ENCODE measurements at places on chromosomes 2 and 18.

- DNase-seq = no peak
Observed at GRCh38 chr2:74191596-74192380, 6.6 kb upstream of the MTHFD2 start.

DNA sequence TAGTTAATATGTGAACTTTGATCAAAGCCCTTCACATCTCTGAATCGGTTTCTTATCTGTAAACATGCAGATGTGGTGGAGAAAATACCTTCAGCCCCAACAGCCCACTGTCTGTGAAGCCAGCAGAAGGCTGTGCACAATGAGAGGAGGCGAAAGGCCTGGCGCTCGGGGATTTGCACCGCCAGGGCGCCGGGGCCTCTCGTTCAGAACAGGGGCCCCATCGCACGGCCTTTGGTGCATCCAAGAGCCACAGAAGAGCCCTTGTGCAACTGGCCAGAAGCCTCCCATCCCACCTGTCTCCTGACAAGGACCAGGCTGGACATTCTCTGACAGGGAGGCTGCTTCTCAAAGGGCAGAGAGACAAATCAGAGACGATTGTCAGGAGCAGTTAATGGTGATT is 407.2 kb upstream of the MYT1L start:
- no peak for DNase-seq

GRCh38 chr18:49681387-49681786 is 119.5 kb downstream of the LIPG start:
- DNase-seq = no peak

DNA sequence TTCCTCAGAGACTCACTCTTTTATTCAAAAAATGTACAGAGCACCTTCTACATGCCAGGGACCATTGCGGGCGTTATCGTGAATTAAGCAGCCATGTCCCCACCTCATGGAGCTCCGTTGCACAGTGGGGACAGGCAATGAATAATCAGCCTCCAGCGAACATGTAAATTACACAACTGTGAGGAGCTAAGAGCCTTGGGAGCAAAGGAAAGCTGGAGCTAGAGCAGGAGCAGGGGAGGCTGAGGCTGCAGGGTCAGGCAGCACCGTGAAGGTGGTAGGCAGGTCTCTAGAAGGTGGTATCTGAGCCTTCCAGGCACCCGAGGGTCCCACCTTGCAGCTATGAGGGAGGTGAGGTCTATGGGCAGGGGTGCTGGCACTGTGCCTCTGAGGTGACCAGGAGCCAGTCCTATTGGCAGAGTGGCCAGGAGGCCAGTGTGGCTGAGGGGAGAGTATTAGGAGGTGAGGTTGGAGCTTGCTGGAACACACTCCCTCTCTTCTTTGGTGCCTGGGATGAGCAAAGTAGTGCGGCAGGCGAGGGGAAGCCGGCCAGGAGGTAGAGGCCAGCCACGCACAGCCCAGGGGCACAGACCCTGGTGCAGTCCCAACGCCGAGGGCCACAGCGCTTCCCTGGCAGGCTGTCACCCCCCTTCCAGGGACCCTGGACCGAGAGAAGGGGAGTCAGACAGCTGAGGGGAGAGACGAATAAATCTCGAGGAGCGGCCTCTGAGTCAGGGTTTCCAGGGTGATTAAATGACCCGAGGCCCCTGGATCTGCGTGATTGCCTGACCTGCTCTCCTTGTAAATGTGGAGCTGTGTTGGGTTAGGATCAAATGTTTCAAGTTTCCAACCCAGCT is 167.3 kb downstream of the SEPTIN10 start:
- no peak for DNase-seq

DNA sequence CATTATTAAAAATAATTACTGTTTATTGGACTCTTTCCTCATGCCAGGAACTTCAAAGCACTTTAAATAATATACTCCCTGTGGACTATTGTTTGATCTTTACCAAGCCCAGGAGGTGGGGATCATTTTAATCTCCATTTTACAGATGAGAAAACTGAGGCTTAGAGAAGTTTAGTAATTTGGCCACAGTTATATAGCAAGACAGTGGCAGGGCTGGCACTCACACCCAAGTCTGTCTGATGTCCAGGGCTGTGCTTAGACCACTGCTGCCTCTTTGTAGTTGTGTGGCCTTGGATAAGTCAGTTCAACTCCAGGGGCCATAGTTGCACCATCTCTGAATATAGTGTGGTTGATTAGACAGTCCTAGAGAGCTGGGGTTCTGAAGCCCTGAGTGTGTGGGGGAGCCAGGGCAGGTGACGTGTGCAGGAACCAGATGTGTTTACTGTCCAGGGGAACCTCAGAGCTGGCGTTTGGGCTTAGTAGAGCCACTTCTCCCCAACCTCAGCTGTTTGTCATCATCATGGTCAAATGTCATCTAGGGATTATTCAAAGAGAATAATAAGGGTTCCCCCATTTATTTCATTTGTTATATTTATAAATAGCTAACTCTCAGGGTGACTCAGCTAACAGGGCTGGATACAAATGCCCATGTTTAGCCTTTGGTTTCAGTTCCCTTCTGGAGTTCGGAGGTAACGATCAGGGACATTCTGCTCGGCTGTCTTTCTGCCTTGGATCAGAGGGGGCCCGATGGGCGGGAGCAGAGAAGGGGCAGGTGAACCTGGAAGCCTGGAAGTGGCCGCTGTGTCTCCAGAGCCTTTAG is 68.0 kb downstream of the BOLA3 start:
- DNase-seq = no peak

DNA sequence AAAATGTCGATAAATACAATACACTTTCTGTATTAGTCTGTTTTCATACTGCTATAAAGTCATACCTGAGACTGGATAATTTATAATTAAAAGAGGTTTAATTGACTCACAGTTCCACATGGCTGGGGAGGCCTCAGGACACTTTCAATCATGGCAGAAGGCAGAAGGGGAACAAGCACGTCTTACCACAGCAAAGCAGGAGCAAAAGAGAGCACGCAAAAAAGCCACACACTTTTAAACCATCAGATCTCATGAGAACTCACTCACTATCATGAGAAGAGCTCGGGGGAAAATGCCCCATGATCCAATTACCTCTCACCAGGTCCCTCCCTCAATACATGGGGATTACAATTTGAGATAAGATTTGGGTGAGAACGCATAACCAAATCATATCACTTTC is 256.7 kb downstream of the ANAPC1 start:
- DNase-seq = no peak

GRCh38 chr18:48885924-48886400 is 64.8 kb downstream of the SMAD7 start:
- DNase-seq = no peak

DNA sequence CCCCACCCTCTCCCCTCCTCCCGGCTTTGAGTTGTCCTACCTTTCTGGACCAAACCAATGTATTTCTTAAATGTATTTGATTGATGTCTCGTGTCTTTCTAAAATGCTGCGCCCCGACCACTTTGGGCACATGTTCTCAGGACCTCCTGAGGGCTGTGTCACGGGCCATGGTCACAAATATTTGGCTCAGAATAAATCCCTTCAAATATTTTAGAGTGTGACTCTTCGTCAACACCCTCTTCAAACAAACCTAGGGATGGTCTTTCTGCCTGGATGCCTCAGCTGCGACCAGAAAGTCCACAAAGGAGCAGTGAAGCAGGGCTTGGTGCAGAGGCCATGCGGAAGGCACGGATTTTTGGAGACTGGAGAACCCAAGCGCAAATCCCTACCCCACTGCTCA is 1.1 kb upstream of the SLC35F6 start:
- no peak for DNase-seq

GRCh38 chr2:71001592-71001927 is 6.9 kb upstream of the TEX261 start:
- no peak for DNase-seq

DNA sequence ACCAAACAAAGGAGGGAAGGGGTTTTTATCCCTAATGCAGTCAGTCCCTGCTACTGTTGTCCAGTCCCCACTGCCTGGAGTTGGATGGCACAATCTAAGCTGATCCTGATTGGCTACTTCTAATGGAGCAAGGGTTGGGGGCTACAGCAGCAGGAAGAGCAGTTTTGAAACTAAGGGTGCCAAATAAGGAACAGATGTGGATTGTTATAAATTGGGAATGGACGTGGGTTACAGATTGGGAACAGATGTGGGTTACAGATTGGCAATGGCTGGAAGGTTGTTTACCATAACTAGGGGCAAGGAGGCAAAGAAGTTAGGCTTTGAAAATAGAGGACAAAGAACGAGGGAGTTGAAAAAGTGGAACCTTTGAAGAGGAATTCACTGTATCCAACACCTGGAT is 16.0 kb upstream of the PROM2 start:
- DNase-seq = no peak

DNA sequence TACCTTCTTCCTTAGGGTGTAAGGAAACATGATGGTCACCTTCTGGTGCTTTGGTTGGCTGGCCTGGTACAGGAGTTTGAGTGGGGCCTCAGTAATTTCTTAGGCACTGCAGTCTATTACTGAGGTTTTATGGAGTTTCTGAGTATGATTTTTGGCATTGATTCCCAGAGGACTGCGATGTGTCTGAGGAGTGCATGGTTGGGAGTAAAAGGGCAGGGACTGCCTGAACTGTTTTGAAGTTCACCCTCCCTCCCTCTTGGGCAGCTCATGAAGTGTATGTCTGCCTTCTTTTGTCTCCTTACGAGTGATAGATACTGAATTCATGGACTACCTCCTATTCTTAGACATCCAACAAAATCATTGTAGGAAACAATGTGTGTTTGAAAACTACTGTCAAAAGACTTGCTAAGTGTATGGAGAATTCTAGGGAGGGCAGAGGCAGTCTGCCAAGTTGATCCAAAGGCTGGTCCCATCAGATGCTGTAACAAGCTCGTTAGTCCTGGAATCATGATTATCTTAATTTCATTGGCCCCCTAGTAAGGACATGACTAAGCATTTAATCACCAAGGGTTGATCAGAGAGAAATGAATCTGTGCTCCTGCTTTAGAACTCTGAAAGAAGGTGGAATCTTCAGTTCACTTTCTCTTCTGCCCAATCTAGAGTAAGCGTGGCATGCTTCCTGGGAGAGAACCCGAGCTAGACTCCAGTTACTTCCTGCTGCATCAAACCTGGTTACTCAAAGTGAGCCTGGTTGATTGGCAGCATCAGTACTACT is 26.5 kb downstream of the LYPD6B start:
- DNase-seq = no peak

DNA sequence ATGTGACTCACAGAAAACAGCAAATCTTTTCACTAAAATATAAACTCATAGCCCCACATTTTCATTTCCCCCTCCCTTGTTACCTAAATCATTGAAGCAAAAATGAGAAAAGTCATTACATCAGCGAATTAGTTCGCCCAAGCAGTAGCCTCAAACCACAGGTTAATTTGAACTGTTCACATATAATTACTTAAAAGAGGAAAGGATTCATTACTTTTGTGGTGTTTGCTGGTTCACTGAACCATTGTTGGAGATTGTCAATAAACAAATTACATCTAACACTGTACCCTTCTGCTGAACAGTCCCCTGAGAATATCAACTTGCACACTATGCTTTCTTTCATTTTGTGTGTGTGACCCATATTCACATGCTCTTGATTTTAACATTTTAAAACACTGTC is 238.7 kb downstream of the ERBB4 start:
- no peak for DNase-seq

- no peak for DNase-seq
Observed at GRCh38 chr2:27446057-27446456, 3.9 kb downstream of the KRTCAP3 start.

GRCh38 chr18:34280653-34281052 is 55.9 kb upstream of the NOL4 start:
- no peak for DNase-seq

DNA sequence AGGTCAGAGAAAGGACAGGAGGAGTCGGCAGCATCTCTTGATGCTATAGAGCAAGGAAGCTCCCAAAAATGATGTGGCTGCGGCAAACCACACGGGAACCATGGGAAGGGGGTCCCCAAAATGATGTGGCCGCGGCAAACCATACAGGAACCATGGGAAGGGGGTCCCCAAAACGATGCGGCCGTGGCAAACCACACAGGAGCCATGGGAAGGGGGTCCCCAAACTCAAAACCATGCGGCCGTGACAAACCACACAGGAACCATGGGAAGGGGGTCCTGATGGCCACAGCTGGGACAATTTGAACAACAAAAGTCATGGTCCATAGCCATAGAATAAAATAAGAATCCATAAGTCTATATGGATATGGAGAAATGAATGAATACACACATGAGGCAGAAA is 58.4 kb upstream of the GLI2 start:
- DNase-seq = no peak

DNA sequence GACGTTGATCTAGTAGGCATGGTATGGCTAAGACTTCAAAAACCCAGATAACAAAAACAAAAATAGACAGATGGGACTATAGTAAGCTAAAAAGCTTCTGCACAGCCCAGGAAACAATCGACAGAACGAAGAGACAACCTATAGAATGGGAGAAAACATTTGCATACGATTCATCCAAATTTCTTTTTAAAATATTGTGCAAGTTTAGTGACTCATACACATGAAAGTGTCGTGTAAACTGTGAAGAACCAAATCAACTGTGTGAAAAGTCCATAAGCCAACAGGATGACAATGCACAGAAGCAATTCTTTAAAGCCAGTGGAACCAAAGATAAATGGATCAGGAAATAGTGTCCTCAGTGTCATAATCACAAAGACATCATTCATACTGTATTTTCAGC is 671.1 kb downstream of the RNF144A start:
- DNase-seq = no peak

- DNase-seq = no peak
Observed at GRCh38 chr2:206520450-206520849, 77.1 kb downstream of the ADAM23 start.

- peak; percentile 18 for DNase-seq
Observed at GRCh38 chr2:26922405-26923188, 47.8 kb upstream of the MAPRE3 start.

DNA sequence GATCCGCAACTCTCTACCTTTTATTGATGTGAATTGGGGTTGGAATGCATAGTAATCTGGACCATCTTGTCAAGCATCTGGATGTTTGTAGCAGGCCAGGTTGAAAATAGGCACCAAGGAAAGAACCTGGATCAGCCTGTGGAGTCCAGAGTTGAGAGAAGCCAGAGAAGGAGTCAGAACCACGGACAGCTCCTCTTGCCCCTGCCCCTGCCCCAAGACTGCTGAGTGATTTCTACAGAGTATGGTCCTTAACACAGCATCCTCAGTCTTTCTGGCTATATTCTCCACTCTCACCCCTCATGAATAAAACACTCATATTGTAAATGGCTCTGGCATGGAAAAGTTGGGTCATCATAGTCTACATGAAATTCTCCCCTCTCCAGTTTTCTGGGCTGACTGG is 154.6 kb downstream of the LOXHD1 start:
- no peak for DNase-seq

All from activated CD4-positive, alpha-beta T cell treated with anti-CD3 and anti-CD28 coated beads, Interleukin-2, amount 50 U/mL, for 4 hours (primary cell).